ENCODE measurements at places on chromosomes 12 and 14.

- DNase-seq = no peak
Observed at GRCh38 chr12:58725400-58726105, 194.8 kb downstream of the LRIG3 start.

DNA sequence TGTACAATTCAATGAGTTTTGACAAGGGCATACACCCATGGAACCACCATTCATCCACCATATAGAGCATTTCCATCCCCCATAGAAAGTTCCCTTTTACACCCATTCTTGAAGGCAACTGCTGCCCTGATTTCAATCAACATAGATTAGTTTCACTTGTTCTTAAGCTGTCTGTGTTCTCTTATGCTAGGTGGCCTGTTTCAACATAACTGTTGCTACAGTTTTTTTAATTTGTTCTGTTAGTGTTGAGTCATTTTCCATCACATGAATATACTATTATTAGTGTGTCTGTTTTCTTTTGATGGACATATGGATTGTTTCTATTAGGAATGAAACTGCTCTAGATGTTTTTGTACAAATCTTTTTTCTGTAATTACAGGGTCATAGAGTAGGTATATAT, 123.4 kb downstream of the PTPRQ start:
- DNase-seq = no peak

GRCh38 chr12:67382241-67382871, 113.2 kb downstream of the CAND1 start:
- no peak for DNase-seq

DNA sequence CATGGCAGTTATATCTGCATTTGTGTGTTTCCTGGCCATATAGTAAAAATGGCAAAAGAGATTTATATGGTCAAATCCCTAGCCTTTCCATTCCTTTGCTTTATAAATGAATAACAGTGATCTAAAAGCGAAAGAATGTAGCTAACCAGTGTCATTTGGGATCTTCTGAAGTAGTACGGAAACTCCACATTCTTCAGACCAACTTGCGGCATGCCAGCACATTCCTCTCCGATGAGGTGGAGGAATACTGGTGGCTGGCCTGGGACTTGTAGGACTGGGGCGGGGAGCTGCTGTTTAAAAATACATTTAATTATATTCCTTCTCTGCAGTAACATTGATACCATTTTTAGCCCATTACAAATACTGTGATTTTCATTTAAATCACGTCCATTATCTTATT, 85.3 kb downstream of the SAMD4A start:
- DNase-seq = no peak

Data from NCI-H526 (cell line).